CD4-positive, alpha-beta T cell treated with Interleukin-2 at 100 ng/mL for 4 hours (primary cell): ENCODE measurements at places on chromosomes 4 and X.

DNA sequence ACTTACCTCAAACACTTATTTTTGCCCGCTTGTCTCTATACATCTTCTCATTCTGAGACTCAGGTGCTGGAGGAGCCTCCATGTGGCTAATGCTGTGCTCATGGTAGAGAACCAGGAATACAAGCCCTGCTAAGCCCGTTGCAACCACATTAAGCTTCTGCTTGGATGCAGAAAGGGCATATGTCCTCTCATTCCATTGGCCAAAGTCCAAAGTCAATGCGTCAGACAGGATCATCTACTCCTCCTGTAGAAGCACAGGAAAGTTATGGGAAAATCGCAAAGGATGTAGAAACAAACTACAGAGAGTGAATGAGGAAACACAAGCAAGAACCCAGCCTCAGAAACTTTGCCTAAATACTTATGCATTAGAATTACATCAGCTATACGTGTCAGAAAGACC, 124.5 kb upstream of the AGA start:
- no peak for DNase-seq

DNA sequence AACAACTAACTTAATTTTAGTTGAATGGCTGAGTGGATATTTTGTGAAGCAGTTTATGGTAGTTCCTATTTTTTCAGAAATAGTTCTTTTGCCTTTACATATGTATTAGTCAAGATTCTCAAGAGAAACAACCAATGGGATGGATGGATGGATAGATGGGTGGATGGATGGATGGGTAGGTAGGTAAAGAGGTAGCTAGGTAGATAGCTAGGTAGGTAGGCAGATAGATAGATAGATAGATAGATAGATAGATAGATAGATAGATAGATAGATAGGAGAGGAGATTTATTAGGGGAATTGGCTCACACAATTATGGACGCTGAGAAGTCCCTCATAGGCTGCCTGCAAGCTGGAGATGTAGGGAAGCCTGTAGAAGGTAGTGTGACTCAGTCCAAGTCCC, 74.0 kb upstream of the NUDT6 start:
- no peak for DNase-seq

DNA sequence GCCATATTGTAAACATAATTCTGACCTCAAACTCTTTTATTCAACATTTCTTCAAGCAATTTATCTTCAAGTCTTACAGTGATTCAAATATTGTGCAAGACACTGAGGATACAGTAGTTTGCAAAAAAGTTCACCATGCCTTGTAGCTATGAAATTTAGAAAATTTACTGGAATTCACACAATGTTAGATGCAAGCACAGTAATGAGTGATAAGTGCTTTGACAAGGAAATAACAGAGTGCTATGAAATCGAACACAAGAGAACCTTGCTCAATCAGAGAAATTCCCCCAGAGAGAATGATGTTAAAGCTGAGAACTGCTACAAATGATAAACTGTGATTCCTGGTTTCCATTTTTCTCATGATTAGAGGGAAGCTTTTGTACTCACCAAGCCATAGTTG, 952.9 kb downstream of the FAT4 start:
- no peak for DNase-seq

GRCh38 chr4:175776217-175776616, 35.8 kb downstream of the GPM6A start:
- DNase-seq: no peak

DNA sequence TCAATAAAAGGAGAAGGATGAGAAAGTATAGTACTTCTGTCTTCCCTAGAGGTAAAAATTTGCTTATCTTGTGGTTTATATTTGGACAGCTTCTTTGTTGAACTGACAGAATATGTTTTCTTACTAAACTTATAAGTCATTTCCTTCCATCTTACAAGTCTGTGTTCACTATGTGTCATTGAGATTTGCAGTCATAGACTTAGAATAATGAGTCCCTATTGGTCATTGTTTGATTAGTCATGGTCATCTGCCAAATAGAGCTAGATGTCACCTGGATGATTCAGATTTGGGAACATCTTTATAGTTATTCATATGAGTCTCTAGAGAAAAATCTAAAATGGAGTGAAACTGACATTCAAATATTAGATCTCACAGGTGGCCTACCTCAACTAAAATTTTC, 51.5 kb downstream of the SPATA18 start:
- DNase-seq: no peak

DNA sequence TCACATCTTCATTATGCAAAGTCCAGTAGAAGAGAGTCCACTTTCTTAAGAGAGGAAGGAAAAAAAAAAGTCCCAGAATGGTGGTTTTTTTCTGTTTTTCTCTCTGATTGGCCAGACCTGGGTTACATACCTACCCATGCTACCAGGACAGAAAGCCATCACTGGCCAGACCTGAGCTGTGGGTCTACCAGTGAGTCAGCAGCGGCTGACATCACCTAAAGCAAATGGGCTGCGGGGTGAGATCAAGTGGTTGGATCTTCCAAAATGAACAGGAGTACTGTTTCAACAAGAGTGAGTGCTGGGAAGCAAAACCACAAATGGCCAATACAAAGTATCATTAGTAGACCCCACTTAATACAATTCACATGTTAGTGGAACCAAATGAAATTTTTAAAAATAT, 1.6 kb upstream of the NDST3 start:
- DNase-seq: no peak

GRCh38 chrX:30141966-30142365, 73.4 kb upstream of the MAGEB2 start:
- no peak for DNase-seq

GRCh38 chr4:118280501-118281218, 72.1 kb downstream of the PRSS12 start:
- DNase-seq: peak; percentile 51

GRCh38 chr4:112517911-112518310, 1.9 kb upstream of the NEUROG2 start:
- DNase-seq: no peak

DNA sequence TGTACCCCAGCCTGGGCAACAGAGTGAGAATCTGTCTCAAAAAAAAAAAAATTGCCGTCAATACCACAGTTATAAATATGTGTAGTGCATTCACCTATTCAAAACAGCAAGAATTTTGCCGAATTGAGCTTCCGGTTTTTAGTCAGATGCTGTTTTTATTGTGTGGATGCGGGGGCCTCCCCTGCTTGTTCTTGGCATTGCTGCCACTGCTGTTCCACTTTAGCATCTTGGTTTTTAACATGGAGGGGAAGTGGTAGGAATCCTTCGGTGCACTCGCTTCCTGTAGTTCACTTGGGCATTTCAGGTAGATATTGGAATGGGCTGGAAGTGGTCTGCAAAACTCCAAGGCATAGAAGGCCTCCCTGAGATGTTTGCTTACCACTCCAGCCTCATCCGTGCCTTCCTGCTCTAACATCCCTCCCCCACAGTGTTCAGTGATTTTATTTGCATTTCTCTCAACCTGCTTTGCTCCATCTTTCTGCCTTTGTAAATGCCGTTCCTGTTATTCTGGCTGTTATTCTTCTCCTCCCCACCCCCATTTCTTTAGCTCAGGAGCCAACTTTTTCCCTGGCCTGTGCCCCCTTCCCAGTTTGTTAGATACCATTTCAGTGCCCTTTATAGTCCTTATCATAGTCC, 25.5 kb downstream of the MOB1B start:
- DNase-seq: peak; percentile 12

- no peak for DNase-seq
Observed at GRCh38 chr4:77187322-77187721, 30.3 kb downstream of the CCNG2 start.

DNA sequence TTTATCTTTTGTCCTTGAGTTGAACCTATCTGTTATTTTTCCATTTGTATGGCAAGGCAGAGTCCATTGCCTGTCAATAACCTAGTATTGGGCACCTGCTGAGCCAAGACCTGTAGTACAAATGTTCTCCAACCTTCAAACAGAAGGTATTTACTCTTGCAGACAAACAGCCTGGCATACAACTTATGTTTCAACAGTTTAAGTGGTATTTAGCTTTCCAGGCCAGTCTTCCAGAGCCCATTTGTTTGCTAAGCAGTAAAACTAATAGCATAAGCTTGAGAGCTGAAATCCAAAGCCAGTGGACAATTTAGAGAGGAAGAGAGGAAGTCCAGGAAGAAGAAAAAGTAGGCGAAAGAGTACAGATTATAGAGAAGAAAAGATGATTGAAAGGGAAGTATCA, 979.3 kb downstream of the GLUD2 start:
- no peak for DNase-seq
